ENCODE measurements at places on chromosomes 1 and 21.
A peak's percentile ranks its signal among the peaks of the same experiment; 100 is the strongest.

- no peak for DNase-seq
Observed at GRCh38 chr1:210565306-210565705, 236.6 kb downstream of the HHAT start.

DNA sequence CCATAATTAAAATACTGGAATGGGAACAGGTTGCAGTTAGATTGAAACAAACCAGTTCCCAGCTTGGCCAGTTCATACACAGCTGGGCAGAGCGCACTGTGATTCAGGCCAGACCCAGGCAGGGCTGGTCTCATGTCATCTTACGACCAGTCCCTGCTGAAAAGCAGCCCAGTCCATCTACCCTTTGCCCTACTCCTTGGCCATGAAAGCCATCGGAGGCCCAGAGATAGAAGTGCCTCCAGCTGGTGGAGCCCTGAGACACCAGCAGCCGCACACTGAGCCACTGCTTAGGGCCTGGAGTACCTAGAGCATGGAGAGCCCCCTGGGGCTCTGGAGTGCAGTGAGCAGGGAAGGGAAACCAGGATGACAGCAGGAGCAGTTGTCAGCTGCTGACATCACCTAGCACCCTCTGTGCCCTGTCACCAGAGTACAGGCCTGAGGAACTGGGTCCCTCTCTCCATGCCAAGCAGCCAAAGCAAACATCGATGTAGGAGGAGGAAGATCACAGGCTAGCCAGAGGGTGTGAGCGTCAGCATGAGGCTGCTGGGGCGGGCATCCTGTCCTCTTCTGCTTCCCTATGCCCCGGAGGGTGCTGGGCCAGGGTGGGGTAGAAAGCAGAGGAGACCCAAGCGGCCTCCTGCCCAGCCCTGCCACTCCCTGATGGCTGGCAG is 34.2 kb upstream of the TMEM125 start:
- no peak for DNase-seq

- no peak for DNase-seq
Observed at GRCh38 chr1:94832446-94832845, 12.3 kb downstream of the SLC44A3 start.

- DNase-seq: no peak
Observed at GRCh38 chr21:27719226-27719625, 752.3 kb upstream of the ADAMTS5 start.

DNA sequence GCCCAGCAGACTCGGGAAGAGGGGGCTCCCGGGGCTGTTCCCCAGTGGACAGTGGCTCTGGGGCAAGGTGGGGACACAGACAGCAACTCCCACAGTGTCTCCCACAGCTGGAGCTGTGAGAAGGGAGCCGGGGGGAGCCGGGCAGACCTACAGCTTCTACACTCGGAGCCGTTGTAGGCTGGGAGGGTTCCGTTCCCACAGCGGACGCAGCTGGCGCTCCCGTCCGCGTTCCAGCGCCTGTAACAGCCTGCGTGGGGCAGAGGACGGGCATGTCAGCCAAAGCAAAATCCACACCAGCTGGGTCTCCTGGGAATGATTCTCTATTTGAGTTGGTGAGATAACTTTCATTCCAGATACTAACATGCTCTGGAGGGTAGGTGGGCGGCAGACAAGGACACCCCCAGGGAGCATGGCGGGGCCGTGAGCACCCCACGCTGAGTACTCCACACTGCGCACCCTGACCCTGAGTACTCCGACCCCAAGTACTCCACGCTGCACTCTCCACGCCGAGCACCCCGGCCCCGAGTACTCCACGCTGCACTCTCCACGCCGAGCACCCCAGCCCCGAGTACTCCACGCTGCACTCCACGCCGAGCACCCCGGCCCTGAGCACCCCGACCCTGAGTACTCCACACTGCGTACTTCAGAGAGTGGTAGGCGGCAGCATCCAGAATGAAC is 13.4 kb upstream of the RNF223 start:
- DNase-seq: no peak

DNA sequence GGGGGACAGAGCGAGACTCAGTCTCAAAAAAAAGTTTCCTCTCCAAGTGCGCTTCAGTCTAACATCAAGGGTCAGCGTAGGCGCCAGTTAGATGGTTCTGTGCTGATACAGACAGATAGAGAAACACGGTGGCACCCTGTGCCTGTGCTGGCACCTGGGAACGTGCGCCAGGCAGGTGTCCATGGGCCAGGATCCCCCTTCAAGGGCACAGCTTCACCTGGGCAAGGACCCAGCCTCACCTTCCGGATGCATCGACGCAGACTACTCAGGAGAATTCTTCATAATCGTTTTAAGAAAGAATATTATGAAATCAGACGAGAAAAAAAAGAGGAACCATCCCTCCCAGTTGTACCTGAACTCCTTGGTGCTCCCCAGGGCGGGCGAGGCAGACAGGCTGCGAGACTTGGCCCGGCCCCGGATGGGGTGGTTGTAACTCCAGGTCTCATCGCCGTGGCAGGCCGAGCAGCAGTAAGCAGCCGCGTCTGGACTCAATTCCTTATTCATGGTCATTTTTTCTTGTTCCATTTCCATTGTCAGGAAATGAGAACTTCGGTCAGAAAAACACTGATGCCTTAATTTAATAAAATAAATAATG is 13.3 kb downstream of the NADK start:
- DNase-seq: no peak

- no peak for DNase-seq
Observed at GRCh38 chr1:10196976-10197375, 13.4 kb upstream of the KIF1B start.

DNA sequence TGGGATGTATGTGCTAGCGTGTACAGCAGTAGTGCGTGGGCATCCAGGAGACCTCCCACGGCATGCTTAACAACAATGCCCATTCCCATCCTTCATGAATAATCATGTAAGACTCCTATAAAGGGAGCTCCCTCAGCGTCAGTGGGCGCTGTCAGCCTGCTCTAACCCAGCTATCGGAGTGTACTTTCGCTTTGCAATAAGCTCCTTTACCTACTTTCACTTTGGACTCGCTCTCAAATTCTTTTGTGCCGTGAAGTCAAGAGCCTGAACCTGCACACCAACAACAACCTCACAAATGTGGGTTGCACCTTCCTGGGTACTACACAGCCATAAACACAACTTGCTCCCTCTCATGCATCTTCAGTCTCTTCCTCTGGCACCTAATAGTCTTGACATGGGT is 114.8 kb upstream of the PAXBP1 start:
- no peak for DNase-seq

- DNase-seq: no peak
Observed at GRCh38 chr1:159756397-159756796, 24.4 kb upstream of the DUSP23 start.

GRCh38 chr1:6448749-6449631 is 17.0 kb downstream of the TNFRSF25 start:
- peak; percentile 89 for DNase-seq

DNA sequence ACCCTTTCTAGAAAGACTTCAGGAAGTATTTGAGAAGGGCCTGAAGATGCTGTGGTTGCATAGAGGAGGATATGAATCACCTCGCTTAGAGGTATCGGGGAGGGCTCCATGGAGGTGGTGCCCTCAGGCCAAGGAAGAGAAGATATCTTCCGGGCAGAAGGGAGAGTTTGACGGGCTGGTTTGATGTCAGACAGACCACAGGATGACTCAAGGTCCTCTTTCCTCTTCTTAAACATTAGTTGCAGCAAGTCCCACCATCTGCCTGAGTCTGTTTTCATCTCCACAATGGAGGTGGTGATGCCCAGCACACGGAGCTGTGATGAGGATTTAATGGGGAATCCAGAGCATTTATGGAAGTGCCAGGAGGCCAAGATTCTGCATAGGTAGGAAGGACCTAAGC is 25.1 kb upstream of the RUNX3 start:
- DNase-seq: no peak

DNA sequence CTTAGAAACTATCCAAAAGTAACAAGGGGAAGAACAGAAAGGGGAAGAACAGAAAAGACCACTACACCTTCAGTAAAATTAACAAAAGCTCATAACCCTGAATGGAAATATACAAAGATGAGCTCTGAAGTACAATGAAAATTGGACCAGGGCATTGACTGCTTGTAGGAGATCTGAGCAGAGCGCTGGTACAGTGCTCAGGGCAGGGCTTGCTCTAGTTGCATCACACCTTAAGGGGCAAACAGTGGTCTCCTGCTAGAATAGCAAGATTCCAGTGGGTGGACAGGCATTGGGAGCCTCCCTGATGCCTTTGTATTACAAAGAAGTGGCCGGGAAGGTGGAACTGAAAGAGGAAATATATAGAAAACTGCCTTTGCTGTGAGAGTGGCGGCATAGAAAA is 111.9 kb upstream of the RGS1 start:
- no peak for DNase-seq

Measured in endodermal cell (in vitro differentiated cells).